ENCODE measurements at places on chromosomes 7 and 10.

DNA sequence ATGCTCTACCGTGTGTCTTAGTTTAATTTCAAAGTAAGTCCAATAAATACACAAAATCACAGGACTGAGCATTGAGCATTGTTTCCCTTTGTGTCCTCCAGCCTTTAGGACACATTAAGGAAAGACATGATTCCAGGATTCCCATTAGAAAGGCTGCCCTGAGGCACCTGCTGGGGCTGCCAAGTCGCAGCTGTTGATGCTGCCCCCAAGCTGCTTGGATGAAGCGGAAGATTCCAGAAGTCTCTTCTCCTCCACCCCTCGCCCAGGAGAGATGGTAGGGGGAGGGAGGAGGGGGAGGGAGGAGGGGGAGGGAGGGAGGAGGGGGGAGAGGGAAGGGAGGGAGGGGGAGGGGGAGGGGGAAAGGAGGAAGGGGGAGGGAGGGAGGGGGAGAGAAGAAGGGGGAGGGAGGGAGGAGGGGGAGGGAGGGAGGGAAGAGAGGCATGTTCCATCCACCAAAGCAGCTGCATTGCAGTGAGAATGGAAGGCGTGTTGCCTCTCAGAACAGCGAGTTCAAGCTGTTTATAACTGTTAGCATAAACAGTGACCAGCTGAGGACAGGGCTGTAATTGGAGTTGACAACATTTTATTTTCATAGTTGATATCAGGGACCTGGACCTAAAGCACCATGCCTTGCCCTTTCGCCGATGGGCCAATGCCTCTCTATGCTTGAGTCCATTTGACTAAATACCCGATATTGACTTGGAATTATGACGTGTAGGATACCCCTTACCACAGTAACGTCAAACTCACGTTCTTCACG lies 67.3 kb downstream of the DIP2C start:
- no peak for DNase-seq

GRCh38 chr10:79140085-79140793 lies 71.5 kb downstream of the ZMIZ1 start:
- DNase-seq = no peak

- DNase-seq = no peak
Observed at GRCh38 chr10:75806186-75806585, 374.8 kb downstream of the LRMDA start.

- DNase-seq = no peak
Observed at GRCh38 chr10:122462533-122463465, 1.4 kb downstream of the HTRA1 start.

GRCh38 chr7:132751244-132751647 lies 175.0 kb upstream of the PLXNA4 start:
- DNase-seq = no peak

DNA sequence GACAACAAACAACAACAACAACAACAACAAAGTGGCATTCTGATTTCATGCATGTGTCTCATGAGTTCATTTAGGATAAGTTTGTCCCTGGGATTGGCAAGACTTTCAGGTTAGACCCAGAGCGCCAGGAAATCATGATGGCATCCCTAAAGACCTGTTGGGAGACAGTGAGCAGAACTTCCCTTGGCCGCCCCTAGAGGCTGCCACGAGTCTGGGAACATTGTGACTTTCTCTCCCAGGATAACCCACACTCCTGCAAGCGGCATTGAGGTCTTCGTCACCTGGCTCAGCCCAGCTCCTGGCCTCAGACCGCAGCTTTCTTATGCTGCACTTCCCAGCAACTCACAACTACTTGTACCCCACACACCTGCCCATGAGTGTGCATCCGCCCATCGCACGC lies 80.5 kb upstream of the RNF32 start:
- no peak for DNase-seq

- DNase-seq = peak; percentile 92
Observed at GRCh38 chr10:126062131-126063032, 166.0 kb downstream of the FANK1 start.

DNA sequence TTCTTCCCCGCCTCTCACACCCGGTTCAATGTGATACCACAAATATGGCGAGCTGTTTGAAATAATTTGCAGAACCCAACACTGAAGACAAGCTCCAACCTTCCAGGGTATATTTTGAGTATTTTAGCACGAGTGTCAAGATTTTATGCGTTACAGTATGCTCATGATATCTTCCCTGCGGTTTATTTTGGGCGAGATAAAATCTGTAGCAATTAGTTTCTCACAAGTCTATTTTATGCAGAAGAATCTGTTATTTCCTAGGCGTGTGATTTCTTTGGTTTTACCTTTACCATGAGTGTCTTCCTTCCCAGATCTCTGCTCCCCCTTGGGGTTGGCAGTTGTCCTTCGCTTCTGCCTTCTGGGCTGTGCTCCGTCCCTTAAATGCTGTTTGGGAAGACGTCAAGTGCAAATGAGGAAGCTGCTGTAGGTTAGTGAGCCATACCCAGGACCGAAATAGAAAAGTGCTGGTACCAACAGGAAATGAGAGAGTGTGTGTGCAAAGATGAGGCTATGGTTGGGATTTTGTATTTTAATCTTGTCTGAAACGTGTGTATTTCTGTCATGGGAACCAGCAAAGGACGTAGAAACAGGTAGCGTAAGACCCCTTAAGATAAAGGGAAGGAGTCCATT lies 299.8 kb downstream of the KLF6 start:
- no peak for DNase-seq
